H9 (cell line): ENCODE measurements at places on chromosomes 1 and 21.

DNA sequence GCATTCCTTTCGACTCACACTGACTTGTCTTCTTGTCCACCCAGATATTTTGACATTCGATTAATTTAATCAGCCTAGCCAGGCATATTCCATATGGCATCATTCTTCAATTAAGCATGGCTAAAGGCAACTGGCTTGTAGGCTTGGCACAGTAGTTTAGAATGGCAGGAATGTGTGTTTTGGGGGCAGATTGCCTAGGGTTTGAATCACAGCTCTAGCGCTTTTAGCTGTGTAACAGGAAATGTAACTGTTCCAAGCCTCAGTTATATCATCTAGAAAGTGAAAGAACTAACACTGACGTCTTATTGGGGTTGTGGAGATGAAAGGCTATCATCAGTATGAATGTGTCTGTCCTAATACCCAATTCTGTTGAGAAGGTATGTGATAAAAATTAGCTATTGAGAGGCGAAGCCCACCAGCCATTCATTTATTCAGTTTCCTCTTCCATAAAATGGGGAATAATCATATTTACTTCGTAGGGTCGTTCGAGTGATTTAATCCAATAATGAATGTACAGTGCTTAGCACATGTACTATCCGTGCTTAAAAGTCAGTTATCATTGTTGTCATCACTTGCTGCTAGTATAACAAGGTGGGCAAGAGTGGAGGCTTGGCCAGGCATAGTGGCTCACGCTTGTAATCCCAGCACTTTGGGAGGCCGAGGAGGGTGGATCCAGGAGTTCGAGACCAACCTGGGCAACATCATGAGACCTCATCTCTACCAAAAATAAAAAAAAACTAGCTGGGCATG, 41.6 kb upstream of the GRHL3 start:
- DNase-seq, result no peak

DNA sequence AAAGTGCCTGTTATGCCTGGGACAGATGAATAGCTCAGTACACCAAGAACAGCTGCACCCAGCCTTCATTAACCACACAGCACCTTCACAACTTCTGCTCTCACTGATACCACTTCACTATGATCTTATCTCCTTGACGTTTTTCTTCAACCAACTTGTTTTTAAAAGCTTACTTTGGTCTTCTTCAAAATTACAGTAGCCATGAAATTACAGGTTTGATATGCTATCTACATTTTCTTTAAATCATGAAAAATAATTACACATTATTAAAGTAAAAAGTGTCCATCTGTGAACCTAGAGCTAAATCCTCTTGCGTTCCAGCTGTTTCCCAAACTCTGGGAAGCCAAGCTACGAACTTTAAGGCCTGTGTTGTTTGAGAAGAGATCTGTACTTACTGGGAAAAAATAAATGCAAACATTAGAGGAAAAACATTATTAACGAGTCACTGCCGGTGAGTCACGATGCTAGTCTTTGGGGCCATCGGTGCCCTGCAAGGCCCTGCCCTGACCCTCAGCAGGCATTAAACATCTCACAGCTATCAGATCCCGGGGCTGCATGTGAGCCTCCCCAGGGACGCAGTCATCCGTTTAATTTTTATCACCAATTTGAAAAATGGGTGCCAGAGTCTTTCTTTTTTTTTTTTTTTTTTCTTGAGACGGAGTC, 56.3 kb upstream of the GPR153 start:
- no peak for DNase-seq

DNA sequence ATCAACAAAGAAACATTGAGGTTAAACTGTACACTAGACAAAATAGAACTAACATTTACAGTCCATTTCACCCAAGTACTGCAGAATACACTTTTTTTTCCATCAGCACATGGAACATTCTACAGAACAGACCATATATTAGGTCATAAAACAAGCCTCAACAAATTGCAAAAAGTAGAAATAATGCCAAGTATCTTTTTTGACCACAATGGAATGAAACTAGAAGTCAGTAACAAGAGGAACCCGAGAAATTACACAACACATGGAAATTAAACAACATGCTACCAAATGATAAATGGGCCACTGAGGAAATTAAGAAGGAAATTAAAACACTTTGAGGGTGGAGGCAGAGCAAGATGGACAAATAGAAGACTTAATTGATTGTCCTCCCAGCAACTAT, 8.4 kb upstream of the C1orf185 start:
- DNase-seq, result no peak

GRCh38 chr1:220917535-220918209, 38.4 kb downstream of the HLX start:
- no peak for DNase-seq

DNA sequence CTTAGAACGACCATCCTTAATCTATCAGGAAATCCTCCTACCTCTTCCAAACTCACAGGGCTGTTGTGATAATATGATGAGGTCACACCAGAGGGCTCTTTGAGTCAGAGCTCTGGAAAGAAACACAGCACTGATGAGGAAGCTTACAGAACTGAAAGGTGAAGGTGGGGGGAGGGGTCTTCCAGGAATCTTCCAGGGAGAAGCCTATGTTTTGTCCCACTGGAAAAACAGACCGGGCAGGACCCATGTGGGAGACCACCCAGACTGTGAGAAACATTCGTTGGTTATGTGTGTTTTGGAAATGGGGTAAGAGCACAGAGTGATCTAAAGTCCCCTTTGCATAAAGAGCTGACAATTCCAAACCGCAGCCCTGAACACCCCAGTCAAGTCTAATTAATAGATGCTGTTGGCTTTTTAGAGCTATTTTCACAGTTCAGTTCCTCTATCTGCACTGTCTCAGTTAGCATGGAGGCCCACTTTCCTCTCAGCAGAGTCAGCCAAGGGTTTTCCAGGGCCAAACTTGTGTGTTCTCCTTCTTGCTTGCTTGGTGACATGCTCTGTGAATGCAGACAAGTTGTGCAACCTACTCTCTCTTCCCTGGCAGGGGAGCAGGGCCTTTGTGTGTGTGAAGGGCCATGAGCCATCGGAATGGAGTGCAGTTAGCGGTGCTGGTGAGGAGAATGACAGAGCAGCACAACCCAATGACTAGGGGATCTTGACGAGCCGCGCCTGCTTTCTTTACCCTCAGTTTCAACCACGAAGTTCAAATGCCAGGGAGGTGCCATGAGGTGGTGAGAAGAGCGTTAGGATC, 12.3 kb downstream of the PHLDA3 start:
- peak; percentile 31 for DNase-seq

GRCh38 chr1:205926213-205926612, 17.0 kb downstream of the SLC26A9 start:
- DNase-seq, result no peak

DNA sequence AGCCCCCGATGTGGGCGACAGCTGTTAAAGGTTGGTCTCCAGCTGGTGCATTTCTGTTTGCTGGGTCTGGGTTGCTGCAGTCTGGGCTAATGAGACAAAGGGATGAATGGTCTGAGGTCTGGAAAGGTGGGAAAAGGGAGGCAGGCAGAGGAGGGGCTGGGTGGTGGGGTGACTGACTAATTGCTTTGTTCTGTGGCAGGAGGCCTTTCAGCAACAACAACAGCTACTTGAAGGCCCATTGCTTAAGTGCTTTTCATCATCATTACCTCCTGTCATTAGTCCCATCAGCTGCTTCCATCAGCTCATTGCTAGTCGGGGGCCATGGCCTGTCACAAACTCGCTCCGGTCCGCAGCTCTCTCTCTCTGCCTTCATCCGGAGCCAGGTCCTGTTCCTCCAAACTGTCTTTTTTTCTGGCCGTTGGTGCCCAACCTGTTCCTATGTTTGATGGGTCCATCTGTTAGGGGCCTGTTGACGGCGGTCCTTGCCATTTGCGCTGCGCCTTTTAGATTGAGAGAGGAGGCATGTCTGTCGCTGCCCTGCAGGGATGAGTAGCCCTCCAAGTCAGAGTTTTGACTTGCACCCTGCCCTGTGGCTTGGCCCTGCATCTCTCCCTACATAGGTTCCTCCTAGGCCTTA, 105.6 kb upstream of the PLXNA2 start:
- peak; percentile 36 for DNase-seq

DNA sequence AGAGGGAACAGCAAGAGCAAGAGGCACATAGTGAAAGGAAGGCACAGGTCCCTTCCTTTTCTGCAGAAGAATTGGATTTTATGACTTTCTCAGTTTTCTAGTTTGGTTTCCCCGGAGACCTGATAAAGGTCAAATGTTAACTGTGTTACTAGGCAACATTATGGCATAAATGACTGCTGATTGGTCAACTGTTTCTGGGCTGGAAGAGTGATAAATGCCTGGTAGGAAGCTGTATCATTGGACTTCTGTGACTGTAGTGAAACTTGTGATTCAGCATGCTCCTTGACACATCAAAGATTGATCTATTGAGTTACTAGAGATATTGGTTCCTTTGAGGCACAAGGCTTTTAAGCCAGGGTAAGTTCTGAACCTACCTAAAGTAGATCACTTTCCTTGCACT, 55.7 kb downstream of the LRRC8C start:
- no peak for DNase-seq

DNA sequence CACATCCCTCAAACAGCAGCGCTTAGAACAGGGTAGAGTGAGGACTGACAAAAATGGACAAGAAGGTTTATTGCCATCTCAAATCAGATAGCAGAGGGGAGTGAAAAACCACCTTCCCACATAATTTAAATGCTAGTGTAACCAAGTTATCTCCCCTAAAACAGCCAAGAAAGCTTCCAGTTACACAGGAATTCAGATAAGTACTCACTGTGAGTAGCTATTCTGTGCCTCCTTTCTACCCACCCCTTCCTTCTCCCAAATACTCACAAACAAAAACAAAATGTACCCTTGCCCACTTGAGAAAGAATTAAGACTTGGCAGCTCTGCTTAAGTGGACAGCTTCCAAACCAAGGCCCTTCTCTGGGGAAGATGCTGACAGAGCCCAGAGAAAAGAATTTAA, 9.1 kb downstream of the OTUD7B start:
- no peak for DNase-seq

DNA sequence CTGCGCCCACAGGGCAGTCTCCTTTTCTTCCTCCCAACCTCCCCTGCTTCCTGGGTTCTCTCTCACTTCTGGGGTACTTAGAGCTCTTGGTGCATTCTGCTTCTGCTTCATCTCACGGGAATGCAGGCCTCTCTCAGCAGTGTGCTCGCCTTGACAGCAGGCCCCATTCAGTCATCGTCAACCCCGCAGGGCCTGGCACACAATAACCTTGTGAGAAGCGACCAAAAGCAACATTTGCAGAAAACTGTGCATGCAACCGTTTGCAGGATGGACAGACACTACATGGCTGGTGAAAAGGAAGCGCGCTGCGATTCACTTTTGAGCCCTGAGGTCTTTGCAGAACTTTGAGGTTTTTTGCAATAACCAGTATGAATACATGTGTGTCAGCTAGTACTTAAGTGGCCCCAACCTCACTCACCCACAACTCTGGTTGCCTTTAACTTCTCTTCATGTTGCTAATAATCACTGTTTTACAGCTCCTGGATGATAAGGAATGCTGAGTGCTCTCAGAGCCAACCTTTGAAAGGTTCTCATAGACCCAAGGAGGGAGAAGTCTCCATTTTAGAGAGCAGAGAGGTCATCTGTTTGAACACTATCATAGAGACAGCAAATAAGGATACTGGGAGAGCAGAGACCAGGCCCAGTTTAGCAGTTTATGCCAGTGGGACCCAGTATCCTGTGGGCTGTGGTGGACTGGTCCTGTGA, 2.5 kb upstream of the CD160 start:
- no peak for DNase-seq

DNA sequence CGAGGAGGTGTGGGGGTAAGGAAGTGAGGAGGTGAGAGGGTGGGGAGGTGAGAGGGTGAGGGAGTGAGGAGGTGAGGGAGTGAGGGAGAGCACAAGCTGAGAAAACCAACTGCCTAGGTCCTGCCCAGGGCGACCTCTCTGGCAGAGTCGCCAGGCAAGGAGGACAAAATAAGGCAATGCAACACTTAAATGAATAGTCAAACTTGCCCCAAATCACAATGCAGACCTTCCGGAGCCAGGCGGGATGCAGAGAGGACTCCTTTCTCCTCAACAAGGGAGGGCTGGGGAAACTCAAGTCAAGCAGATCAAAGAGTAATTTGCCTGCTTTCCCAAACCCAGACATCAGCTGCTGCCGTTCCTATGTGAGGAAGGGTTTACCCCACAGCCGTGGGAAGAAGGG, 86.0 kb downstream of the CCDC185 start:
- no peak for DNase-seq

- no peak for DNase-seq
These were observed 535.4 kb downstream of the KIF26B start for GRCh38 chr1:245690156-245690690.

DNA sequence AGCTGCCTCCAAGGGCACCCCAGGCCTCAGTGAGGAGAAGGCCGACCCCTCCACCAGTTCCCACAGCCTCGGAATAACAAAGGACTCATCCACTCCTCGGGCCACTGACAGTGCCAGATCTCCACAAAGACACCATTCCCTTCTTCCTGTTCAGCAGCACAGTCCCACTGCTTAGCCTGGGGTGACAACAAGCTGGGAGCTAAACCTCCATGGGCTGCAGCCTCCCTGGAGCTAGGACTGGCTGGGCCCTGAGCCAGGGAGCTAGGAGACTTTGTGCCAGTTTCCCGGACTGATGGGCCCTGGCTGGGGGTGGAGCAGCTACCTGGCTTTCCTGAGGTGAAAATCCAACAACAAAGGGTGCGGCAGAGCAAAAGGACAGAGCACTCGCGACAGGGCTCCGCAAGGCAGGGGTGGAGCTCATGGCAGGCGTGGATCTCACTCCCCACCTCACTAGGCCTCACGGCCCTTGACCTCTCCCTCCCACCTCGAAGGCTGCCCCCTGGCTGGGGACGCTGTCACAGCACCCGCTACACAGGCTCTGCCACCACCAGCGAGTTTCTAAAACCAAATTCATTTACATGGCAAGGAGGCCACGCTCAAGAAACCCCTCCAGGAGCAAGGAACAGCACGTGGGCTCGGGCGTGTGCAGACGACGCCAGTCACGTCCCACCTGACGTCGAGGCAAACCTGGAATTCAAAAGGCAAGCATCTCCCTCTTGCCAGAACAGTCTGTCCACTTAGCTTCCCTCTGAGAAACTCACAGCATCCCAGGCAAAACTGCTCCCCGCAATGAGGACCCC, 13.8 kb downstream of the SLC35E2B start:
- DNase-seq, result peak; percentile 50

GRCh38 chr1:9135073-9135836, 6.4 kb upstream of the GPR157 start:
- DNase-seq, result no peak
